Stimulated activated CD4-positive, alpha-beta T cell treated with anti-CD3 and anti-CD28 coated beads, Interleukin-12 subunit alpha, Interleukin-12 subunit beta, amount 100 ng/mL, for 4 hours (primary cell): ENCODE measurements at places on chromosomes 7 and 10.
A peak's percentile ranks its signal among the peaks of the same experiment; 100 is the strongest.

GRCh38 chr10:91604553-91605534 is 28.0 kb downstream of the PPP1R3C start:
- DNase-seq = no peak

DNA sequence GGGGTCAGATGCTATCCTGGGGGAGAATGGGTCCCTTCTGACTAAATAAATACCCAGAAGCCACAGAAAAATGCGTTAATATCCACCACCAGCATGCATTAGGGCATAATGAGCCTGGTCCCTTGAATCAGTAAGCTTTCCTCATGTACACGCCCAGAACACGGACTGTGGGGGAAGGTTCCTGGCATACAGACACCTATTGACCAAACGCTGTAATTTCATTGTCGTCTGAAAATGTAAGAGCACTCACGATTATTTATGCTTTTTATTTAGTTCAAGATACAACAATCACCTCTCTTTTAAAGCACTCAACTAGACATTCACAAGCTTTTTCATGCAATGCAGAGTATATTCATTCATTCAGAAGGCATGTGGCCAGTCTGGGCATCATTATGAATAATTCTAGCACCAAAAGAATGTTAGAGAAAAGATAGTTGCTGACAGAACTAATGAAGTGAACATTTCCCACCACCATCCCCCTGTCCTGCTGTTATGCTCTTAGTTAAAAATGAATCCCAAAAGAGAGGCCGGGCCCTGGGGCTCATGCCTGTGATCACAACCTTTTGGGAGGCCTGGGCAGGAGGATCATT is 101.0 kb downstream of the SVIL start:
- no peak for DNase-seq

DNA sequence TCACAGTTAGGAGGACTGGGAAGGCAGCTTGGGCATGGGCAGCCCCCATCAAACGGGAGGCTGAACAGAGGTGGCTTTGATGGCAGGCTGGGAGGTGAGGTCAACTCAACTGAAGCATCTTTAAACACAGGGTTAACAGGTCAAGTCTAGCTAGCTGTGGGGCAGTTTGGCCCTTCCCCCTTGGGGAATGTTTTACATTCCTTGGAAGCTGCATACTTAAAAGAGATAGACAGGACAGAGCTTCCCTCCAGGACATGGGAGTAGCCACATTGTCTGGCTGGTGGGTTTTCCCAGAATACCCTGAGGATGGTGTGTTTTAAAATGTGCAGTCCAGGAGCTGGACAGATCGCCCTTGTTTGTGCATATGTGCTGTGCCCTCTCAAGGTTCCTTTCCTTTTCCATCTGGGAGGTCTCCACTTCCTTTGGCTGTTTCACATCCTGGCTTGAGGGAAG is 6.8 kb upstream of the RASSF4 start:
- no peak for DNase-seq

DNA sequence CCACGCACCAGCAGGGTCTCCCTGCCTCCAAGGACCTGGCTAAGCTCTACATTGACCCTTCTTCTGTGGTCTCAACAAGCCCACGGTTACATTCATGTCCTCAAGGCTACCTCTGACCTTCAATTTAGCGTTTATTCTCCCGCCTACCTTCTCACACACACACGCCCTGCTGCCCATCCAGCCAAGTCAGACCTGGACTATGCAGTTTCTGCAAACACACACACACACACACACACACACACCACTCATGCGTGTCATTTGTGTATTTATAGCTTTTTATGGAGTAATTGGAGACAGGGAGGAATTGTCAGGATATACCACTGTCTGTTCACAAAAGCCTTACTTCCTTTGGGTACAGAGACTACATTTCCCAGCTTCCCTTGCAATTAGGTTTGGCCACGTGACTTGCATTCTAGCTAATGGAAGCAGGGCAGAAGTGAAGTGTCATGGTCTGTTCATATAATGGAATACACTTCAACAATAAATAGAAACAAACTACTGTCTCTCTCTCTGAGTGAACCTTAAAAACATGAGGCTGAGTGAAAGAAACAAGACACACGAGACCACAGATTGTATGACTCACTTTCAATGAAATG is 53.8 kb upstream of the CPXM2 start:
- DNase-seq = no peak

- DNase-seq = no peak
Observed at GRCh38 chr10:28363376-28363775, 60.5 kb upstream of the MPP7 start.

- no peak for DNase-seq
Observed at GRCh38 chr10:33981301-33981700, 646.8 kb upstream of the NRP1 start.

GRCh38 chr7:378041-378420 is 88.1 kb downstream of the FOXL3 start:
- no peak for DNase-seq

- DNase-seq = no peak
Observed at GRCh38 chr7:138258197-138258559, 181.9 kb downstream of the AKR1D1 start.

DNA sequence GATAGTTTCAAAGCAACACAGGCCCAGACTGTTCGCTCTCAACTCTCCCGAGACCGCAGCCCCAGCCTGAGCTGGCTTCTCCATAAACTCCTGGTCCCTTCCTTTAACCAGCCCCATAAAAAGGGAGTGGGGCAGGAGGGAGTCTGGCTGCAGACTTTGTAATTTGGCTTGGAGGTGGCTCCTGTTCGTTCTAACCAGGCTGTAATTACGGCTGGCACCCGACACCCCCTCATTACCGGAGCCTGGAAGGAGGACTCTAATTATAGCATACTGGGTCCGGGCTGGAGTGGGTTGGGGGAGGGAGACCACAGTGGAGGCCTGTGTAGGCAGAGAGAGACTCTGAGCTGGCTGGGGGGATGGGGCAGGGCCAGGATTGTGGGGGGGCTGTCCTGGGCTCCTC is 49.7 kb downstream of the UNC5B start:
- DNase-seq = no peak

- peak; percentile 86 for DNase-seq
Observed at GRCh38 chr10:122980209-122981065, at the start of gene PSTK. Gene PSTK (plus strand): TSS chr10:122980401. CDS start chr10:122980480, 79 bp downstream.

- DNase-seq = no peak
Observed at GRCh38 chr7:107201795-107202450, 33.1 kb downstream of the HBP1 start.

DNA sequence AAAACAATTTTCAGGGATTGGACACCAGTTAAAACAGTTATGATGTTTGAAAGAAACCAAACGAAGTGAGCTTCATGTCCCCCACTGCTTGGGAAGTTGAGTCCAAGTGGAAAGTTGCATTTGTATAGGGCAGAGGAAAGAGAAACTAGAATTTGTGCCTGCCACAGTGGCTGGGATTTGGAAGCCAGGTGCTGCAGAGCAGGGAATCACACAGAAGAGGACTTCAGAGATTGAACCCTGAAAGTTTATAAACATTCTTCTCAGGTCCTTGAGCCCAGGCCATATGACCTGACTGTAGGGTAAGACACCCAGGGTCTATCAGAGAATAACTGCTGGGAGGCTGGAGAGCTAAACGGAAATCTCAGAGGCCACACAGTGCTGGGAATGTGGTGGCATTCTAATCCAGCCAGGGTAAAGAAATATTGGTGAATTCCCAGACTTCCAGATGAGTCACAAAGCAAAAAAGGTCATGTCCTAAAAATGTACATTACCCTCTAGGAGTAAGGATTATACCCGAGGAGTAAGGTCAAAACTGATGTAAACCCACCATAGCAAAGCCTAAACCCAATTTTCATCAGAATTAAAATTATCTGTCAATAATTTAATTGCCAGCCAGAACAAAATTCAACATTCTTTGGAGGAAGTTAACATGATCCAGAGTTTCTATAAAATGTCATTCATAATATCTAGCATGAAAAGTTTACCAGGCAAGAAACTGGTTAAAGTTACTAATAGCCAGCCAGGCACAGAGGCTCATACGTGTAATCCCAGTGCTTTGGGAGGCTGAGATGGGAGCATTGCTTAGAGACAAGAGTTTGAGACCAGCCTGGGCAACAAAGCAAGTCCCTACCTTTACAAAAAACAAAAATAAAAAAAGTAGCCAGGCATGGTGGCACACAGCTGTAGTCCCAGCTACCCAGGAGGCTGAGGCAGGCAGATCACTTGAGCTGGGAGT is 31.2 kb downstream of the TOMM7 start:
- DNase-seq = no peak
